Stimulated activated CD4-positive, alpha-beta T cell treated with anti-CD3 and anti-CD28 coated beads, Interleukin-4, amount 100 ng/mL, for 4 hours (primary cell): ENCODE measurements at places on chromosomes 11 and 22.

- DNase-seq: no peak
Measured at GRCh38 chr22:37209140-37209845, 3.0 kb downstream of the SSTR3 start.

- no peak for DNase-seq
Measured at GRCh38 chr11:94862926-94863880, 95.0 kb downstream of the AMOTL1 start.

GRCh38 chr11:14819596-14819995 is 72.4 kb downstream of the CYP2R1 start:
- DNase-seq: no peak

DNA sequence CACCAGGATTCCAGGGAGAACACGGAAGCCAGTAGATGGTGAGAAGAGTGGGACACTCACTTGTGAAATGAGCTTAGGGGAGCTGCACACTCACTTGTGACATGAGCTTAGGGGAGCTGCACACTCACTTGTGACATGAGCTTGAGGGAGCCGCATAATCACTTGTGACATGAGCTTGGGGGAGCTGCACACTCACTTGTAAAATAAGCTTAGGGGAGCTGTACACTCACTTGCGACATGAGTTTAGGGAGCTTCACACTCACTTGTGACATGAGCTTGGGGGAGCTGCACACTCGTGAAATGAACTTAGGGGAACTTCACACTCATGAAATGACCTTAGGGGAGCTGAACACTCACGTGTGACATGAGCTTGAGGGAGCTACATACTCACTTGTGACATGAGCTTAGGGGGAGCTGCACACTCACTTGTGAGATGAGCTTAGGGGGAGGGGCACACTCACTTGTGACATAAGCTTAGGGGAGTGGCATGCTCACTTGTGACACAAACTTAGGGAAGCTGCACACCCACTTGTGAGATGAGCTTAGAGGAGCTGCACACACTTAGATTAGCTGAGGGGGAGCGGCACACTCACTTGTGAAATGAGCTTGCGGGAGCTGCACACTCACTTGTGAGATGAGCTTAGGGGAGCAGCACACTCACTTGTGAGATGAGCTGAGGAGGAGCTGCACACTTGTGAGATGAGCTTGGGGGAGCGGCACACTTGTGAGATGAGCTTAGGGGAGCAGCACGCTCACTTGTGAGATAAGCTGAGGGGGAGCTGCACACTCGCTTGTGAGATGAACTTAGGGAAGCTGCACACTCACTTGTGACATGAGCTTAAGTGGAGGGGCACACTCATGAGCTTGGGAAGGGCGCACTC is 59.0 kb downstream of the NCAPD3 start:
- DNase-seq: no peak

GRCh38 chr11:61292356-61292755 is 2.8 kb downstream of the VWCE start:
- DNase-seq: no peak
